ENCODE measurements at places on chromosomes 1 and 21.

DNA sequence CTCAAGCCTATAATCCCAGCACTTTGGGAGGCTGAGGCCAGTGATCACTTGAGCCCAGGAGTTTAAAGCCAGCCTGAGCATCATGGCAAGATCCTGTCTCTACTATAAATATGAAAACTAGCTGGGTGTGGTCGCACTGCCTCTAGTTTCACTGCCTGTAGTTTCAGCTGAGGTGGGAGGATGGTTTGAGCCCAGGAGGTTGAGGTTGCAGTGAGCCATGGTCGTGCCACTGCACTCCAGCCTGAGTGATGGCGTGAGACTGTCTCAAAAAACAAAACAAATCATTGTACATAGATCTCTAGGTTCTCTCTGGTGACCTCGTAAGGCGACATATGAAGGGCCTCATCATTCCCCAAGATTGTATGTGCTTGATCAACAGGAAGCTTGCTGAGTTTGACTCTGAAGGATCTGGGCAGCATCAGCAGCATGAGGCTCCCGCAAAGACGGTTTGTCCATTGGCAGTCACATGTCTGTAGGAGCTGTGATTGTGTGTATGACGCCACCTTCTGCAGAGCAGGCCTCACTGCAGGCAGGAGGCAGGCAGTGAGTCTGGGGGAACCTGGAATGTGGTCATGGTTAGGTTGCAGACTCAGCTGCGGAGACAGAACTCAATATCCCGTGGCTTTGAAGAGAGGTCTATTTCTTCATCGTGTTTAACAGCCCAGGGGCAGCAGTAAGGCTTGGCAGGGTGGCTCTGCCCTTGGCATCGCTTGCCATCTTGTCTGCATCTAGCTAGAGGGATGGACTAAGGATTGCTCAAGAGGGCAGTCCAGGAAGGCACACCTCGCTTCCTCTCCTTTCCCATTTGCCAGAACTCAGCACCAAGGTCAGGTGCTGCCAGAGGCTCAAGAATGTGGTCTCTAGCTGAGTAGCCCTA is 14.0 kb downstream of the ATP5PO start:
- no peak for DNase-seq

DNA sequence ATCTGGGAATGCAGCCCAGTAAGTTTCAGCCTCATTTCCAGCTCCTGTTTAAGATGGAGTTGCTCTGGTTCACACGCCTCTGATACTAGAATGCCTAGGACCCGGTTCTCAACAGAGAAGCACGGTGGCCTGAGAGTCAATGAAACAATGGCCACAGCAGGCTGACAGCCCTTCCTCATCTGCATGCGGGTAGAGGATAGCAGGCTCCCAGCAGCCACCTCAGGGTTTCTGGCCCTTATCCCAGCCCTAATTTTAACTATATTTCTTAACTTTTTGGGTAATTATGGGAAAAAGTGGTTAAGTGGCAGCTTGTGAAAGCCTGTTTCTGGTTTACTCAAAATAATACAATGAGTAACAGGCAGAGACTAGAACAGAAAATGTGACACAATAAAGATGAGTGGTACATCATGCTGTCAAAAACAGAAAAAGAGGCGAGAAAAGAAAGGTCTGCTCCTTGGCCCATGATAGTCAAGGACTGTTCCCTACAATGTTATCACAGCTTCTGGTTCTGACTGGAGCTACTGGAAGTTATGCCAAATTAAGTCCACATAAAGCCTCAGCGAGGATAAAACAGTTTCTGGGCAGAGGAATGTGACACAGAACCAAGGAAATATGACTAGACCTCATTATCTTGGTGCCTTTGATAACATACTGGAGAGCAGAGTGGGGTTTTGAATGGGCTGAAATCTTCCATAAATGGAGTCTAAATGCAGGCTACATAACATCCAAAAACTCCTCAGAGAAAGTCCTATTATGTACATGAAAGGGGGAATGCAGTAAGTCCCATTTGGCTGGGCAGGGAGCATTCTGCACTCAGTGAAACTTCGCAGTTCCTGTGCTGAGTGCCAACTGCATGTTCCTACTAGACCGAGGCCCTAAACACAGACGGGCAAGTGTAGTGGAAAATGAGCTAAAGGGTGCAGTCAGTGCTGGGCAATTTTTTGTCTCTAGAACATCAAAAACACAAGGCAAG is 92.1 kb downstream of the NIBAN1 start:
- no peak for DNase-seq

DNA sequence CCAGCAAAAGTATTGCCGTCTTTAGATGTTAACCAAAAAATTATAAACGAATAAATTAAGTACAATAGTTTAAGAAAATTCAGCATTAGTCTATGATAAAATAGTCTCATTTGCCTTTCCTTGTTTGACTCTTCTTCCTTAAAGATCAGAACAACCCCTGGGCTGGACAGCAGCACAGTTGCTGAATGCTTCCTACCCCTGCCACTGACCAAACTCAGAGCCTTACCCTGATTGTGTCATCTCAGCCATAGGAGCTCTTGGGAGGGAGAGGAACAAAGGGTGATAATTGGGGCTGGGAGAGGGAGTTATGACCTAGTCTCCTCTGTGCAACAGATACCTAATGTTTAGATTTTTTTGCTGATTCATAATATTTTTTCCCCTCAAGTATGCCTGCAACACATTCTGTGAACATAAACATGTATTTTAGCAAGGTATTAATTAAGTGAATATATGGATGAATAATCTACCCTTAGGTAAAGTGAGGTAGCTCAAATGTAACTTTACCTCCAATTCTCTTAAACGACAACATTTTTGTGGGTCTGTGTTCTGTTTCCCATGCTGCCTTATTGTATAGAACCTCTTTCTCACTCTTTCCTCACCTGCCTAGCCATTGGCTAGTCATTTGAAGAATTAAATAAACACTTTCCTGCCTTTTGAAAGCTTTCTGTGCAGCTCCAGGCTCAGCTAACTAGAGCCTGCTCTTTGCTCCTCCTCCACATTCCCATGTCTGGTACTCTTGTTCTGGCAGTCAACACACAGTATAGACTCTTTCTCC is 46.1 kb downstream of the FGGY start:
- no peak for DNase-seq

GRCh38 chr21:42578034-42578433 is 64.4 kb downstream of the SLC37A1 start:
- DNase-seq = no peak

DNA sequence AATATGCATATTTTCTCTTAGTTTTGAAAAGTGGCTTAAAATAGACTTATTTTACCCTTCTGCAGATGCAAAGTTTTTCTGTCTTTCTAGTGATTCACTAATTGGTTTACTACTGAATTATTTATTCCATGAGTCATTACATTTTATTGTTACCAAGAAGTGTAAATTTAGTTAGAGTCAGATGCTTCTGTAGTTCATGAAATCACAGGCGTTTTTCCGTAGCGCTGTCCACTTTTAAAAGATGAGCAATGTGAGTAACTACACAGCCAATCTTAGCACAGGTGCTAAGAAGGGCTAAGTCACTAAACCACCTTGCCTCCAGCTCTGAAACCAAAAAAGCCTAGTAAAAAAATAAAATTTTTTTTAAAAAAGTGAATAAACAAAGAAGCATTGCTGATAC is 24.7 kb downstream of the RGS13 start:
- no peak for DNase-seq

GRCh38 chr1:225348400-225348799 is 79.4 kb downstream of the LBR start:
- DNase-seq = no peak

GRCh38 chr1:186967656-186968394 is 139.1 kb downstream of the PLA2G4A start:
- DNase-seq = no peak

All from stimulated activated CD8-positive, alpha-beta memory T cell treated with anti-CD3 and anti-CD28 coated beads, Interleukin-7, amount 100 ng/mL, for 1 hour (primary cell).